ENCODE measurements at places on chromosomes 3 and 15. TPM values are rescaled to one million over a fixed set of nuclear protein-coding genes. Genes with fewer than 3 reads are reported as not detected.

Gene SERPINI2
- not detected for total RNA-seq

DNA sequence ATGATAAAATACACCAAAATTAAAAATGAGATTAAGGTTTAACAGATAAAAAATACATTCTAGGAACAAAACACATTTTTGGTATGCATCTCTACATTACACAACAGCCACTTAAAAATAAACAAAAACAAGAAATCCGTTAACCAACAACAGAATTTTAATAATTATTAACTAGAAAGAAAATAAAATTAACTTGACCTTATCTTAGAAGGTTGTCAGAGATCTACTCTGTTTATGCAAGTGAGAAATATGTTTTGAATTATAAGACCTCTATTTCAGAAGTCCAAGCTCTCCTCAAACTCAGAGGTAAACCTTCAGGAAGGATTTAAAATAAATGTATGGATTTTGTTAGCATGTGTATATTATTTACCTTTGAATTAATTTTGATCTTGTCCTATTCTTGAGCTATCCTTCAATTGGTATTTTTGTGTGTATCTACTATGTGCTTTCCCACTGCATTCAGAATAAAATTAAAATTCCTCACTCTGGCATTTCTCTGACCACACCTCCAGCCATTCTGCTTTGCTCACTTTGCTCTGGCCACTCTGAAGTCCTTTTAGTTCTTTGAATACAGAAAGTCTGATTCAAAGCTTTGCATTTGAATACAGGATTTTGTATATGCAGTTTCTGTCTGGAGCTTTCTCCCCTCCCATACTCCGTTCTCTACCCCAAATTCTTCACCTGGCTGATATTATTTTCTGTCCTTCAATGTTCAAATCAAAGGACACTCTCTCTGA lies 352.0 kb downstream of the ZBTB20 start:
- no peak for DNase-seq

Gene SPINK8
- not detected for total RNA-seq

DNA sequence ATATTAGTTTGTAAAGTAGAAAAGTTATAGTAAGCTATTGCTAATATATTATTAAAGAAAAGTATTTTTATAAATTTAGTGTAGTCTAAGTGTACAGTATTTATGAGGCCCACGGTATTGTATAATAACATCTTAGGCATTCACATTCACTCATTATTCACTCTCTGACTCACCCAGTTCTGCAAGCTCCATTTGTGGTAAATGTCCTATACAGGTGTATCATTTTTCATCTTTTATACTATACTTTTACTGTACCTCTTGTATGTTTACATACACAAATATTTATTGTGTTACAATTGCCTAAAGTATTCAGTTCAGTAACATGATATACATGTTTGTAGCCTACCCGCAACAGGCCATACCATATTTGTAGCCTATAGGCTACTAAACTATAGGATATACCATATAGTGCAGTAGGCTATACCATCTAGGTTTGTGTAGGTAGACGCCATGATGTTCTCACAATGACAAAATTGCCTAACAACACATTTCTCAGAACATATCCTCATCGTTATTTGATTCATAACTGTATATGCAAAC lies 246.8 kb upstream of the ALCAM start:
- no peak for DNase-seq

Gene PROK2
- total RNA-seq: not detected

All from Caki2 (cell line).